ENCODE measurements at places on chromosomes 16 and 17.

DNA sequence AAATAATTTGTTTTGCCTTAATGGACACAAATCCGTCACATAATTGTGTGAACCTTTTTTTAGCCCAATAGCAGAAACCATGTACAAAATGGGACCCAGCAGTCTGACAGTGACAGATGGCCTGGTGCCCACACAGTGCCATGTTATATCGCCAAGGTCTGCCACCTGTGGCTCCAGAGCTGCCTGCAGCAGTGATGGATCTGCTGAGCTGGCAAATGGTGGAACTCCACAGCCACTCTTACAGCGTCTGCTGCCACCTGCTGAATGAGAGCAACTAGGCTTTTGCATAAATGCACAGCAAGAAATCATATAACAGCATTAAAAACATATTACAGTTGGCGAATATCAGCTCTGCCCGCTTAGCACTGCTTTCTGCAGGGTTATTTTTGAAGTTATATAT lies 59.4 kb downstream of the NUP93 start:
- DNase-seq, result no peak

GRCh38 chr17:65409381-65409780 lies 152.1 kb downstream of the AXIN2 start:
- DNase-seq, result no peak

DNA sequence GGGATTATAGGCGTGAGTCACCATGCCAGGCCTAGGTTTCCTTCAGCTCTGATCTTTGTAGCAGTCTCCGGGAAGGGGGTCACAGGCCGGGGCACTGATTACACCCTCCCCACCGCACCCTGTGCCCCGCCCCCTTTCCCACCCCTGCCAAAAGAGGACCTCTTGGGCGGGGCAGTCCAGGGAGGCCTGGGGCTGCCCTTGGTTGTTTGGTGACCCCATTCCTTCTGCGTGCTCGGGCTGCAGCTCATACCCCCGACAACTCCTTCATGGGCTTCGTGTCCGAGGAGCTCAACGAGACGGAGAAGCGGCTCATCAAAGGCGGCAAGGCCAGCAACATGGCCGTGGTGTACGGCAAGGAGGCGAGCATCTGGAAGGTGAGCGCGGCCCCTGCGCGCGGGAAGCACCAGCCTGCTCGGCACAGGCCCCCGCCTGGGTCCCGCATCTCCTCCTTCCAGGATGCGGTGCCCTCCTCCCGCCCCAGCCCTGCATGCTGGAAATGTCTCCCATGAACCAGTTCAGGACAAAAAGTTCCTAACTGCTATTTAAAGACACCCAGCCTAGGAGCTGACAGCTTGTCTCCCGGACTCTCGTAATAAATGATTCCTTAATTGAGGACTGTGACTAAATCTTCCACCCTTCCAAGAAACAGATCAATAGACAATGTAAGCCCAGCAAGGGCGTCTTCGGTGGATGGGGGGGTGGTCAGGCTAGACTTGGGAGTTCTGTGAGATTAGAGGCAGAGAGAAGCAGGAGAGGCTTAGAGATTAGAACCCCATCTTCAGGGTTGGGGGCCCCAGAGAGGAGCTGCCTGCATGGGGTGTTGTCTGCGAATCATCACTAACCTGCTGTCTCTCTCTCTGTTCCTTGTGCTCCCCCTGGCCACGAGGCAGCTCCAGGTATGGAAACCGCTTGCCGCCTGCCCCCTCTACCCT lies 64.5 kb downstream of the MGAT5B start:
- no peak for DNase-seq

DNA sequence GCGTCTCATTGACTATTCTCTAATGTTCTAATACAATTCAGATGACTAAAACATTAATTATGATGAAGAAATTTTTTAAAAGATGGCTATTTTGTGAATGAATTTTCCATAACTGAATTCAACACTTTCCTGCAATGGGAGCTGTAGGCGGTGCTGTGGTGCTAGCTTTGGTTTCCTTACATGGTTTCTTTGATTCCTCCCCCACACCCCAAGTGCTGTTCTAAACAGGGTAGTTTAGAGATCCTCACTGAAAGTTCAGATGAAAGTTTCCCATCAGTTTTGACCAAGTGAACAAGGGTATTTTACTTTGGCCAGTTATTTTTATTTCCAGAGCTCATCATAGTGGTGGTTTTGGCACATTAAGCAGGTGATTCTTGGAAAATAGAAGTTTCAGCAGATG lies 26.0 kb upstream of the MRC2 start:
- no peak for DNase-seq

GRCh38 chr17:28527859-28528258 lies 21.7 kb downstream of the FOXN1 start:
- DNase-seq, result no peak

- peak; percentile 12 for DNase-seq
Measured at GRCh38 chr17:3845291-3845620, 790 bp downstream of the NCBP3 start.

GRCh38 chr16:12228602-12229499 lies 252.3 kb downstream of the SNX29 start:
- DNase-seq, result peak; percentile 1

DNA sequence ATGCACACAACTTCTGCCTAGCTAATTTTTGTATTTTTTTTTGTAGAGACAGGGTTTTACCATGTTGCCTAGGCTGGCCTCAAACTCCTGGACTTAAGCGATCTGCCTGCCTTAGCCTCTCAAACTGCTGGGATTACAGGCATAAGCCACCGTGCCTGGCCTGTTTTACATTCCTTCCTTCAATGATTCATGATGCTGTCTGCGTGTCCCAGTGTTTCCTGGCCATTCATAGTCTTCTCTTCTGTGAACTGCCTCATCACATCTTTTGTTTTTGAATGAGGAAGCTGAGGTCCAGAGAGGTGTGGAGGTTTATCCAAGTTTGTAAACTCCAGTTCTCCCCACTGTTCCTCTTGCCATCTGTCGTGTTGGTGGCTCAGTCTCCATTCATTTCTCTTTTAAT lies 64.5 kb upstream of the MED9 start:
- DNase-seq, result no peak

GRCh38 chr17:29616300-29617048 lies 6.2 kb downstream of the CORO6 start:
- no peak for DNase-seq

- DNase-seq, result no peak
Measured at GRCh38 chr16:81505011-81505661, 60.5 kb downstream of the CMIP start.

DNA sequence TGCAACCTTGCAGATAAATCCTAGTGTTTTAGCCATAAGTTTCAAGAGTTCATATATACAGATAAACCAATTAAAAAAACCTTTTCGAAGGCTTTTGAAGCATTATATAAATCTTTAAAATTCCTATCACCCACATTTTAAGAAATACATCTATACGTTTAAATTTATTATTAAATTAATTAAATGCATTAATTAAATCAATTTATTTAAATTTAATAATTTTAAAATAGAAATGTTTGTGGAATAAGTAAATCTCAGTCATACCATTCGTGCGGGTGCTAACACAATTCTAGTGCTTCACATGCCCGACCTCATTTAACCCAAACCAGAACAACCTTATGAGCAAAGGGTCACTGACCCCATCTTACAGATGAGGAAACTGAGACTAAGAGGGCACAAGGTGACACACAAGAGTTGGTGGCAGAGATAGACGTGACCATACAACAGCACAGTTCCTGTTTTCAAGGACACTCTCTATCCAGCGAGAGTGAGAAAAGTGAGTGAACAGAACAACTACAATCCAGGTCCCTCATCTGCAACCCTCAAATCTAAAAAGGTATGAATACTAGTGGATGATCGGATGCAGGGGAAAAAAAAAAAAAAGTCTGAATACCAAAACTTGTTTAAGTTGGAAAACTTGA lies 1.4 kb downstream of the NSMCE1 start:
- no peak for DNase-seq

- no peak for DNase-seq
Measured at GRCh38 chr17:72717276-72717675, 375.2 kb downstream of the SLC39A11 start.

All from activated CD4-positive, alpha-beta T cell treated with anti-CD3 and anti-CD28 coated beads for 24 hours (primary cell).